CD8-positive, alpha-beta T cell (primary cell): ENCODE measurements at places on chromosomes 4 and X. TPM values are rescaled to one million over a fixed set of nuclear protein-coding genes. Genes with fewer than 3 reads are reported as not detected.

The TRAPPC11 gene
- total RNA-seq: 22.1 TPM

The ERAS gene
- not detected for total RNA-seq

GRCh38 chrX:108439961-108440696 is 491 bp downstream of the COL4A5 start:
- no peak for DNase-seq

- peak; percentile 44 for DNase-seq
Observed at GRCh38 chr4:184267673-184268583, 50.3 kb upstream of the ENPP6 start.

DNA sequence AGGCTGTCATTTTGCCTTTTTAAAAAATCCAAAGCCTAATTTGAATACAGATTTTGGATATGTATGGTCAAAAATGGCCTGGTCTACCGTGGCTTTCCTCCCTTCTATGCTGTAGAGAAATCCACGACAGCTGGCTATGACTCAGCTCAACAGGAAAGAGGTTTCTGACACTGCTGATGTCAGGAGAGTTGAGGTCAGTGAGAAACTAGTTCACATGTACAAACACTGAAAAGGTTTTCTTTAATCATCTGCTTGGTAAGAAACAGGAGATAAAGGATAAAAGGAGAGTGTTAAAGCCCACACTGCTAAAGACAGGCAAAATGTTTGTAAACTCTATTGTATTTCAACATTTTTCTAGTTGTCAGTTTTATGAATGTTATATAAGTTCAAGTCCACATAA is 113.9 kb downstream of the NYX start:
- DNase-seq: no peak

DNA sequence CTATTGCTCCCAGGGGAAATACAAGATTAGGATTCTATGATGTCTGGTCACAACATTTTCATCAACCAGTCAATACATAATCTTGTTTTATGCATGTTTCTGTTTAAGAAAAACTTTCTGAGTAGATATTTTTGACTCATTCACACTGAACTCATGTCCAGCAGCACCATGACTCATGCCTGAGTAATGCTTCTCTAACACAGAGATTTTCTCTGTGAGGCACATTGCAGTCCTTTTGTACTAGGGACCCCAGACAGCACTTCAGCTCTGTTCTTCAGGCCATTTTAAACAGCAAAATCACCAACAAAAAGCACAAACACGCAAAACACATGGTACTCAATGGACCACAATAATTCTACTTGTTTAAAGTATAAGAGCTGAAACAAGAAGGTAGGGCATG is 83.6 kb downstream of the MXRA5 start:
- DNase-seq: no peak

- DNase-seq: no peak
Observed at GRCh38 chrX:68842781-68843581, 14.2 kb downstream of the EFNB1 start.
